Gastrocnemius medialis (tissue), 4 donors: ENCODE measurements at places on chromosomes 3 and 15.
A peak's percentile ranks its signal among the peaks of the same experiment; 100 is the strongest.

- H3K4me3 ChIP-seq, result no peak overlapping the region
- H3K27ac ChIP-seq, result no peak overlapping the region
- H3K4me1 ChIP-seq, result no peaks in the 10 kb centered on the region
These were observed 16.9 kb downstream of the THBS1 start for GRCh38 chr15:39597751-39598185.

DNA sequence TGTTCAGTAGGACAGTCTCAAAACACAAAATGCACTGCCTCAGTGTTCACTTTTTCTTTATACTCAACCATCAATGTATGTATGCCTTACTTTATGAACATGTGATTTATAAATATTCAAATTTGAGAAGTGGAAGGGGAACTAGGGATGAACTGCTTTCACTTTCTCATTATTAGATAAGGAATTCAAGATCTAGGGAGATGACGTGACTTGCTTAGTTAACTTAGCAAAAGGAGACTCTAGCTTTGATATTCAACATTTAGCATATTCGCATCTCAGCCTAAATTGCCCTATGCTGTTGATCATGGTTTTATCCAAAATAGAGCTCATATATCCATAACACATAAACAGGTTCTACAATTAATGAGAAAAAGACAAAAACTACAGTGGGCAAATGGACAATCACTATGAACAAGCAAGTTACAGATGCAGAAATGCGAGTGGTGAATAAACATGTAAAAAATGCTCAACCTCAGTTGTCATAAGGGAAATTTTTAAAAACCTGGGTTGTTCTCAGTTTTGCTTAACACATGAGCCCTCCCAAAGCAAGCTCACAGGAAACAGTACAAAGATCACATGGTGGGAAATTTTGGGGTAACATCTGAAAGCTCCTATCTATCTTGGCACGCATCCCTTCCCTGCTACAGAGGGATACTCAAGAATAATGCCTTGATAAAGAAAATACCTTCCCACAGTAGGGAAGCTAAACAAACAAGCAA is 269.8 kb downstream of the THRB start:
- H3K27me3 ChIP-seq, result no peaks in the 10 kb centered on the region
- DNase-seq, result no peak
- peaks cover 15% of the 10 kb centered on the region for H3K4me1 ChIP-seq
- H3K27ac ChIP-seq, result no peak overlapping the region
- no peaks in the 10 kb centered on the region for H3K36me3 ChIP-seq
- no peak overlapping the region for H3K4me3 ChIP-seq

GRCh38 chr3:5213574-5213966 is 26.1 kb downstream of the EDEM1 start:
- DNase-seq, result no peak
- H3K4me3 ChIP-seq, result no peak overlapping the region
- no peak overlapping the region for H3K27ac ChIP-seq
- H3K36me3 ChIP-seq, result peaks cover 6% of the 10 kb centered on the region
- no peaks in the 10 kb centered on the region for H3K4me1 ChIP-seq

DNA sequence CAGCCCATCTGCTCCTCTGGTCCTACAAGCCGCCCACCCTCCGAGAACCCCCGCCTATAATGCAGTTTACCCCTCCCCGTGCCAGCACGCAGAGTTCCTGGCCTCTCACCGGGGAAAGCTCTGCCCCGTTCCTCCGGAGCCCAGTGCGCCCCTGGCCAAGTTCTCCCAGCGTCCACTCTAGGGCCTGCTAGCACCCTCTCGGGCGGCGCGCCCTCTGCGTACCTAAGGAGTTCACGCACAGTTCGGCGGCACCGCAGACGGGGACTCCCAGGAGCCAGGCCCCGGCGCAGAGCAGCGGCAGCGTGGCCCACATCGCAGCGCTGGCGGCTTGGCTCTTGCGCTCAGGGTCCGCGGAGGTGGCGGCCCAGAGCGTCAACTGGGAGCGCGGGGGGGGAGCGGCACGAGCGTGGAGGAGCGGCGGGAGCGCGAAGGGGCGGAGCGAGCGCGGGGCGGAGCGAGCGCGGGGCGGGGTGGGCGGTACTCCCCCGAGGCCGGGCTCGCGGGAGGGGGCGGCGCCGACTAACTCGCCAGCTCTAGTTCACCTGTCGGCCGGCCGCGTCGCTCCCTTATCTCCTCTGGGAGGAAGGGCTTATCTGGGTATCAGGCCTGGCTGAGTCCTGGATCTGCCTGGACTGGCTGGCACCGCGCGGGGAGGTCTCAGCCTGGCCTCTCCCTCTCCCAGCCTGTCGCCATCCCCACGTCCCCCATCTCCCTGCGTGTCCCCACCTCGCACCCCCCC is at the start of gene CTSH:
CTSH (minus strand) TSS at position 378 of the 739 bp plus-strand sequence; CDS start at position 313, 65 bp downstream.
- no peaks in the 10 kb centered on the region for H3K27me3 ChIP-seq
- H3K36me3 ChIP-seq, result no peaks in the 10 kb centered on the region
- peak within 1 kb of the TSS; percentile 69 for H3K4me3 ChIP-seq

- H3K27ac ChIP-seq, result no peak overlapping the region
- no peak overlapping the region for H3K4me3 ChIP-seq
- H3K27me3 ChIP-seq, result no peaks in the 10 kb centered on the region
- no peaks in the 10 kb centered on the region for H3K4me1 ChIP-seq
- no peak for DNase-seq
These were observed 29.7 kb downstream of the TRIM71 start for GRCh38 chr3:32847528-32847927.

DNA sequence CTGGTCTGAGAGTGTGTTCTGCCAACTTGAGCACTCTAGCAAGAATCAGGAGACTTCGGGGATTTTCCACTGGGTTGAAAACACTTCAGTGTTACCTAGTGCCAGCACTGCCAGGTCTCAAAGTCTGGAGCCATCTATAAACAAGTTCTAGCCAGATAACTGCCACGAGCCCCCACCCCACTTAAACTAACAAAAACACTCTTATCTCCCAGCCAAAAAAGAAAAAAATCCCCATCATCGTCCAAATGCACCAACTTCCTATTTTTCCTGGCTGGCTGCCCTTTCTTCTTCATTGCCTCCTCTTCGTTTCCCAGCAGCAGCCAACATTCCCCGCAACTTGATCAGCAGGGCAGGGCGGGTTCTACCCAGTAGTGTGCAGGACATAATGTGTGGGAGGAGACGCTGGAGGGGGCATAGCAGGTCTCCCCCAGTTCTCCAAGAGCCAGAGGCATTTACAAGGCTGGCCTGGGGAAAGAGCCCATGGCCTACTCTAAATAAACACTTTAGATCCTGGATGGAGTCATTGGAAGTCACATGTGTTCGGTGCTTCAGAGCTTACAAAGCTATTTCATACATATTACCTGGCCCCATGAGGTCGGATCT is 29.5 kb downstream of the C2CD4B start:
- H3K27ac ChIP-seq, result no peak overlapping the region
- no peak for DNase-seq
- H3K4me1 ChIP-seq, result no peaks in the 10 kb centered on the region
- H3K4me3 ChIP-seq, result no peak overlapping the region

DNA sequence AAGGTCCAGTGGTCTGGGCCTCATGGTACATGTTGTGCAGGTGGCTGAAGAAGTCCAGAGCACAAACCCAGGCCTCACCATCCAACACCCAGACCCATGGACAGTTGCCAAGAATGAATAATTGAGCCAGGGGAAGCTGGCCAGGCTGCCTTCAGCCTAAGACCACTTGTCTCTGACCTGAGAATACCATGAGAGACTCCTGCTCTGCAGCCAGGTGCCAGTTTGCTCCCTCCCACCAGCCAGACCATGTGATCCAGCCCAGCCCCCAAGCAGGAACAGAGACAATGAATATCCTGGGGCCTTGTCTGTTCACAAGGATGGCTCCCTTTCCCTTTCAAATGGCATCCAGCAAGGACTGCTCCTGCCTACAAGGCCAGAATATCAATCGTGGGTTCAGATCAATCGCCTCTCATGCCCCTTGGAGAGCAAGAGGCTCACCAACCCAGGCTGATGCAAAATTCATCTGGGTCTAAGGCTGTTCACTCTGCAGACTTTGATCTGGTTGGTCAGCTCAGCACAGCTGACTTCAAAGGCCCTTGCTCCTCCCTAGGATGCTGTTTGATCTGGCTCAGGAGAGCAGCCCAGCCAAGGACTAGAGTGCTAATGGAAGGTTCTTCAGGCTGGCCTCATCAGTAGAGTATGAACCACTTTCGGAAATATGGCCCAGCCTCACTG is 13.4 kb downstream of the TRAIP start:
- no peaks in the 10 kb centered on the region for H3K27me3 ChIP-seq
- DNase-seq, result no peak
- no peak overlapping the region for H3K27ac ChIP-seq
- H3K36me3 ChIP-seq, result no peaks in the 10 kb centered on the region
- H3K4me1 ChIP-seq, result peaks cover 18% of the 10 kb centered on the region
- H3K4me3 ChIP-seq, result no peak overlapping the region

GRCh38 chr3:149816311-149816710 is 3.3 kb downstream of the RNF13 start:
- H3K4me1 ChIP-seq, result peaks cover 65% of the 10 kb centered on the region
- H3K27me3 ChIP-seq, result no peaks in the 10 kb centered on the region

- H3K4me3 ChIP-seq, result no peak overlapping the region
- H3K27me3 ChIP-seq, result no peaks in the 10 kb centered on the region
- DNase-seq, result no peak
- H3K4me1 ChIP-seq, result no peaks in the 10 kb centered on the region
These were observed 19.7 kb upstream of the ANO10 start for GRCh38 chr3:43641306-43642114.

DNA sequence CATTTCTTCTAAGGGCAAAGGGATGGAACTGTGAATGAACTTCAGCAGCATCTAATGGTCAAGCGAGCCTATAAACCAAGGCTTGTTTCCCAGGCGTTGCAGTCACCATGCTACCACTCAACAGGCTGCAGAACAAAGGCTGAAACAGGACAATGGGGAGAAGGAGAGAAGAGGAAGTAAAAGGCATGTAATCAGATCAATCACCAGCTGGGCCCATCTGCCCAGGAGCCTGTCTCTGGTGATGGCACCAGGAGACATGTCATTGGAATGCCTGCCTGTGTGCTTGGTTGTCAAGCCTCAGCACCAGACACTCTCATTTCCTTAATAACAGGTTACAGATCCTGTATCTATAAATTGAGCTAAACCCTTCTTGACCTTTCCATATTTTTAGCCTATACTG is 81.7 kb upstream of the UMPS start:
- H3K4me3 ChIP-seq, result no peak overlapping the region
- peaks cover 7% of the 10 kb centered on the region for H3K4me1 ChIP-seq
- H3K27ac ChIP-seq, result no peak overlapping the region
- DNase-seq, result no peak
- H3K27me3 ChIP-seq, result no peaks in the 10 kb centered on the region

DNA sequence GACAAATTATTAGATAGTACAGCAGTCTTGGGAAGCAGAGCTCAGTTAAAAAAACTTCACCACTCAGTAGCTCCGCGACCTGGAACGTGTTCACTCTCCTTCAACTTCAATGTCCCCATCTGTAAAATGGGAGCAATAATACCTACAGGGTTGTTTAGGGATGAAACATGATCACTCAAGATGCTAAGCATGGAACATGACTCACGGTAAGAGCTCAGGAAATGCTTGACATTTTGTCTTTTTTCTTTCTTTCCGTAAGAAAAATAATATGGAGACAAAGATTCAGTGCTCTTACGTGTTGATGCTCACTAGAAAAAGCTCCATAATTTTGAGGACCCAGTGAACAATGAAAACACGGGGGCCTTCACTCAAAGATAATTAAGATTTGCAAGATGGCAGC is 606.7 kb upstream of the MDFIC2 start:
- no peak for DNase-seq
- H3K27ac ChIP-seq, result no peak overlapping the region
- no peak overlapping the region for H3K4me3 ChIP-seq
- no peaks in the 10 kb centered on the region for H3K27me3 ChIP-seq

DNA sequence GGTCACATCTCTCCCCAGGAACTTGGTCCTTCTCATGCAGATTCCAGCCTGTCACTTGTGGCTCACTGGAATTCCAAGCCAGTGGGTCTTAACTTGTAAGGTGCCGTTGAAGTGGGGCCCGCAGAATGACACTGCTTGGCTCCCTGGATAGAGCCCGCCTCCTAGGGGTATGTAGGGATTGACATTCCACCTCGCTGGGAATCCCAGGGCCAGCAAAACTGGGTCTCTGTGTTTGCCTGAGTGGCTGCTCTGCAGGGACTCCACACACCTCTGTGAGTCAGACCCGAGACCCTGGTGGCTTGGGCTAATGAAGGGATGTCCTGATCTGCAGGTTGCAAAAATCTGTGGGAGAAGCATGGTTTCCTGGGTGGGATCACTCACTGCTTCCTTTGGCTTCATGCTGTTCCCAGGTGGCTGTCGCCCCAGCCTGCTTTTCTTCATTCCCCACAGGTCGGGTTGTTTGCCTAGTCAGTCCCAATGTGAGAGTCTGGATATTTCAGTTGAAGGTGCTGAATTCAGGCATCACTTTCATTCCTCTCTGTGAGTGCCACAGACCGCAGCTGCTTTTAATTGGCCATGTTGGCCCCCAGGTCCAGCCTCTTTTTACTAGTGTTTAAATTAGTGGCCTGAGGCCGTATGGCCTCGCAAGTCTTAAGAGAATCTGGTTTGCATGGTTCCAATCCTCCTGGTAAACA is 156.0 kb upstream of the TRIM42 start:
- no peak for DNase-seq
- H3K27ac ChIP-seq, result no peak overlapping the region
- no peaks in the 10 kb centered on the region for H3K36me3 ChIP-seq

GRCh38 chr15:48144889-48145288 is 24.1 kb downstream of the SLC24A5 start:
- no peaks in the 10 kb centered on the region for H3K27me3 ChIP-seq
- H3K27ac ChIP-seq, result no peak overlapping the region
- DNase-seq, result no peak
- no peaks in the 10 kb centered on the region for H3K36me3 ChIP-seq
- no peaks in the 10 kb centered on the region for H3K4me1 ChIP-seq

DNA sequence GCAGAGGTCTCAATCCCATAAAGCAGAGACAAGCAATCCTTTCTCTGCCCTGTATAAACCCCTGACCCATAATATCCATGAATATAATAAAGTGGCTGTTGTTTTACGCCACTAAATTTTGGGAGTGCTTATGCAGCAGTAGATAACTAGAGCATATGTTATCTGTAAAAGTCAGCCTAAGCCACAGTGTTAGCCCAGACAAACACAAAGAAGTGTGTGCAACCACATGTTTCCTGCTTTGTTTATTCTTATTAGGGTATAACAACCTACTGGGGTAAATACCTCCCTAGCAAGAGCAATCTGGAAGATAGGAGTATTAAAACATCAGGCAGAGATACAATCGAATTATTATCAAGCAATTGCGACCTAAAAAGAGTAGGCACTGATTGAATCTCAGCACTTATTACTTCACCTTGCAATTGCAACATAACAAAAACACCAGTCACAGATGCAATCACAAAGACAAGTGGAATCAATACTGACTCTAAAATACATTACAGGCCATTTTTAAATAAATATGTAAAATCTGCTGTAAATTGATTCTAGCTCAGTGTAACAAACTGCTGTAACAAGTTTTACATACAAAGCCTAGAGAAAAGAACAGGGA is 94.6 kb upstream of the UBE2E2 start:
- no peak for DNase-seq
- H3K27me3 ChIP-seq, result no peaks in the 10 kb centered on the region
- no peak overlapping the region for H3K4me3 ChIP-seq
- peaks cover 6% of the 10 kb centered on the region for H3K4me1 ChIP-seq
